ENCODE measurements at places on chromosomes 6 and 20. TPM values are rescaled to one million over a fixed set of nuclear protein-coding genes. Genes with fewer than 3 reads are reported as not detected.

KCNK5 gene
- total RNA-seq: 12.0 TPM

KIF13A gene
- total RNA-seq: not detected

- H3K4me1 ChIP-seq: peaks cover 16% of the 10 kb centered on the region
- no peak for DNase-seq
- peak overlapping the region; percentile 21 for H3K27ac ChIP-seq
- H3K4me3 ChIP-seq: peak overlapping the region; percentile 67
- peaks cover 85% of the 10 kb centered on the region for H3K27me3 ChIP-seq
- H3K36me3 ChIP-seq: peaks cover 13% of the 10 kb centered on the region
These were observed 134.2 kb downstream of the TRIM27 start for GRCh38 chr6:28789553-28790083.

DNA sequence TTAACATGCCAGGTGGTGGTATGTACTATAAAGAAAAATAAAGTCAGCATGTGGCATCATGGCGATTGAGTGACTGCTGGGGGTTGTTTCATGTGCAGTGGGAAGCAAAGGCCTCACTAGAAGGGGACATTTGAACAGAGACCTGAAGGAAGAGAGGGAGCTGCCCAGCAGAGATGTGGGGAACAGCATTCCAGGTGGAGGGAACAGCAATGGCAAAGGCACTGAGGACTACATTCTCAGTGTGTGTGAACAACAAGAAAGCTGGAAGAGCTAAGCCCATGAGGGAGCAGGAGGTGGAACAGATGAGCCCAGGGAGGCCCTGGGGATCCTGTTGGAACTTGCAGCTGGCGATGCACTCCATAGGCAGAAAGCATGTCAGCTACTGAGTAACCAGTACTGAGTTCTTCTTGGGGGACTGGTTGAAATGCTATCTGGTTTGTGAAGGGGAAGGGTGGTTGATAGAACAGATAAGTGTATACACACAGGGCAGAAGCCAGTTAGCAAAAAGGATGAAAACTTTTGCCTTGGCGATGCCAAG lies 29.2 kb downstream of the NOX3 start:
- H3K36me3 ChIP-seq: no peaks in the 10 kb centered on the region
- DNase-seq: no peak
- H3K4me1 ChIP-seq: no peaks in the 10 kb centered on the region
- H3K4me3 ChIP-seq: no peak overlapping the region
- no peak overlapping the region for H3K27ac ChIP-seq

GRCh38 chr20:58629215-58629580 lies 21.9 kb upstream of the STX16 start:
- H3K4me1 ChIP-seq: peaks cover 10% of the 10 kb centered on the region
- no peak for DNase-seq
- no peak overlapping the region for H3K27ac ChIP-seq
- H3K27me3 ChIP-seq: no peaks in the 10 kb centered on the region

DNA sequence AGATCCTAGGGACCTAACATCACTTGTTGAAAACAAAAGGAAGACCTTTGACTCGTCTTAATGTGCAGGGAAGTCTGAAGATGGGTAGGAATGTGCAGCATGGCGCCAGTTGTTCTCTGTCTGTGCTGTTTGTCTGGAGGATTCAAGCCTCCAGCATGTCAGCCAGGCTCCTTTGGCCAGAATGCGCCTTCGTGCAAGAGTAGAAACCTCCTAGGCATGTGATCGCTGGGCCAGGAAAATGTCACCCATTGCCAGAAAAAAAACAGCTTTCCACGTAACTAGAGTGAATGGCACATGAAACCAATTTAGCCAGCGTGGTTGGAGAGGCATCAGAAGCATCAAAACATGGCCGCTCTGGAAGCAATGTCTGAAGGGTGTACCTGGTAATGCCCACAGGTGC lies 132.7 kb downstream of the EDN1 start:
- no peaks in the 10 kb centered on the region for H3K4me1 ChIP-seq
- H3K27me3 ChIP-seq: peaks cover 2% of the 10 kb centered on the region
- no peak overlapping the region for H3K4me3 ChIP-seq
- no peaks in the 10 kb centered on the region for H3K36me3 ChIP-seq
- no peak for DNase-seq
- H3K27ac ChIP-seq: no peak overlapping the region

GRCh38 chr6:138346302-138347195 lies 31.2 kb upstream of the SMIM28 start:
- no peak overlapping the region for H3K4me3 ChIP-seq
- no peak for DNase-seq
- H3K4me1 ChIP-seq: no peaks in the 10 kb centered on the region
- peaks cover 20% of the 10 kb centered on the region for H3K27me3 ChIP-seq

DNA sequence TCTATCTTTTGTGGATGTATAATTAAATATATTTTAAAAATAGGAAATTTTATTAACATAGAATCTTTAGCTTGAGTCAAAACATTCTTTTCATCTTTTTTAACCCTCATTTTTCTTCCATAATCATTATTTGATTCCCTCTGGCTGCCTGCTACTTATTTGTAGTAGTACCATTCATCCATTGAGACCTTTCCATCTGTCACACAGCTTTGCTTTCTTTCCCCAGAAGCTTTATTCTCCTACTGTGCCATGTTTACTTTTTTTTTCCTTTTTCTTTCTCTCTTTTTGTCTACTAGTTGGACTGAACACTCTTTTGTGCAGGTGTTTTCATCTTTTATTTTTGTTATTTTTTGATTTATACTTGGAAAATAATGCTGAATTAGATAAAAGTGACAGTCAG lies 522.6 kb upstream of the MMS22L start:
- no peaks in the 10 kb centered on the region for H3K4me1 ChIP-seq
- no peaks in the 10 kb centered on the region for H3K36me3 ChIP-seq
- H3K4me3 ChIP-seq: no peak overlapping the region
- DNase-seq: no peak
- H3K27me3 ChIP-seq: no peaks in the 10 kb centered on the region
- no peak overlapping the region for H3K27ac ChIP-seq

- no peak overlapping the region for H3K4me3 ChIP-seq
- no peak overlapping the region for H3K27ac ChIP-seq
- H3K4me1 ChIP-seq: no peaks in the 10 kb centered on the region
- no peaks in the 10 kb centered on the region for H3K27me3 ChIP-seq
- no peak for DNase-seq
- H3K36me3 ChIP-seq: no peaks in the 10 kb centered on the region
These were observed 914.1 kb upstream of the GJE1 start for GRCh38 chr6:141218583-141218982.

- no peaks in the 10 kb centered on the region for H3K27me3 ChIP-seq
- no peak overlapping the region for H3K27ac ChIP-seq
- H3K4me1 ChIP-seq: no peaks in the 10 kb centered on the region
- no peak for DNase-seq
These were observed 164.2 kb downstream of the ADAT2 start for GRCh38 chr6:143286251-143286795.

GRCh38 chr6:120994573-120994967 lies 339.7 kb downstream of the TBC1D32 start:
- no peak for DNase-seq
- H3K27ac ChIP-seq: no peak overlapping the region
- H3K4me3 ChIP-seq: no peak overlapping the region
- H3K4me1 ChIP-seq: no peaks in the 10 kb centered on the region
- no peaks in the 10 kb centered on the region for H3K27me3 ChIP-seq

GRCh38 chr20:14712302-14712739 lies 374.9 kb upstream of the FLRT3 start:
- no peak for DNase-seq
- no peaks in the 10 kb centered on the region for H3K36me3 ChIP-seq
- no peak overlapping the region for H3K4me3 ChIP-seq
- H3K27me3 ChIP-seq: no peaks in the 10 kb centered on the region

GRCh38 chr20:22525821-22526220 lies 58.6 kb downstream of the FOXA2 start:
- H3K27me3 ChIP-seq: no peaks in the 10 kb centered on the region
- no peaks in the 10 kb centered on the region for H3K36me3 ChIP-seq
- no peak for DNase-seq

DNA sequence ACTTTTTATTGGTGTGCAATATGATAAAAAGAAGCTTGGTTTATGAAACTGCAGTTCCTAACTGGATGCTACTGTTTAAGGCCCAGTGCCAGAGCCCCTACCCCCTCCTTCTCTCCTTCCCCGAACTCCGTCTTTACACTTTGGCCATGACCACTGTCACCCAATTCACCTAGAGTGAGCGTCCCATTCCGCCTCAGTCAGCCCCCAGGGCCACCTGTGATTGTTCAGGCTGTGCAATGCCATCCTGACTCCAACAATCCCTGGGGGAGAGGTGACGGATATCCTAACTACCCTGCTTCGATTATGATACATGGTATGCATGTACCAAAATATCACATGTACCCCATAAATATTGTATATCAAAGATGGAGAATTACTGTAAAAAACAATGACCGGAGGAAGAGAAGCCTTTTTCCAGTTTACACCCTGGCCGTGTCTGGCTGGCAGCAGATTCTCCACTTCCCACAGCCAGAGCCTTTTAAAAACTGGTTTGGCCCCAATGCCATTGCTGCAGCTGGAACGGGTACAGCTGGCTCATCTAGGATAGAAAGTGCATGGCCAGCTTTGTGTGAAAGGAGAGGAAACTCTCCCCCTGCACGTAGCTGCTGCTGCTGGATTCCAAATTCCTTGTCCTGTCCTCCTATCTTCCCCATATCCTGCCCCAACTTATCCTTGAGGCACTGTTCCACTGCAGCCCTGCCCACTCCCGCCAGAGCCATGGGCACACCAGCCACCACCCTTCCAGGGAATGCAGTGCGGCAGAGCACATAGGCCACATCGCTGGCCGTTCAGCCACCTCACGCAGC lies 99.7 kb downstream of the JPH2 start:
- H3K27me3 ChIP-seq: peaks cover 28% of the 10 kb centered on the region
- H3K4me3 ChIP-seq: no peak overlapping the region
- H3K36me3 ChIP-seq: no peaks in the 10 kb centered on the region
- H3K4me1 ChIP-seq: peaks cover 8% of the 10 kb centered on the region

DNA sequence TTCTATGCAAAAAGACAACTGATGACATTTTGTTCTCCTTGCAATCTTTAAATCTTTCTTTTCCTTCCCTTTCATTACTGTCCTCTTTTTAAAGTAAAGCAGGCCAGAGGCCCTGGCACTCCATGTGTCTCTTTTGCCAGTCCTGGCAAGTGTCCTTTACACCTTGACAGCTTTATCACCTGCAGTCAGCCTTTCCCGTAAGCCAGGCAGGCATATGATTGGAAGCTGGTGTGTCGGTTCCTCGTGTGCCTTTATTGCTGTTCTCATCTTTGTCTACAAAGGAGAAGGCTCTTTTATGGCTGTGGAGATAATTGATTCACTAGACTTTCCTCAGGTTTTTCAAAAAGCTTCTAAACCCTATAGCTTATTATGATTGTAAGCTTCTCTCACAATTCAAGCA lies 162.3 kb upstream of the FBXL4 start:
- H3K27me3 ChIP-seq: peaks cover 23% of the 10 kb centered on the region
- no peak for DNase-seq
- H3K36me3 ChIP-seq: no peaks in the 10 kb centered on the region
- H3K4me3 ChIP-seq: no peak overlapping the region
- no peaks in the 10 kb centered on the region for H3K4me1 ChIP-seq

DNA sequence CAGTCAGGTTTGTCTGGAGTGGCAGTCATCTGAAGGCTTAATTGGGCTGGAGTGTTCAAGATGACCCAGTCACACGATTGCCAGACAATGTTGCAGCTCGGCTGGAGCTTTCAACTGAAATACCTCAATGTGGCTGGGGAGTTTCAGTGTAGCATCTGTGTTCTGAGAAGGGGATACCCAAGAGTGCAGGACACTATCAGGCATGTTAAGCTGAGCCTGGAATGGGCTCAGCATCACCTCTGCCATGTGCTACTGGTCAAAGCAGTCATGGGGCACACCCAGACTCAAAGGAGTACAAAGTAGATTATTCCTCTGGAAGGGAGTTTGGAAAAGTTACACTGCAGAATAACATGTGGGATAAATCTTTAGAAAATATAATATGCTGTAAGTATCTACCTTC lies 363.9 kb downstream of the KIF16B start:
- no peak overlapping the region for H3K27ac ChIP-seq
- no peak for DNase-seq
- no peaks in the 10 kb centered on the region for H3K27me3 ChIP-seq
- H3K4me3 ChIP-seq: no peak overlapping the region
- H3K4me1 ChIP-seq: no peaks in the 10 kb centered on the region
- H3K36me3 ChIP-seq: no peaks in the 10 kb centered on the region

GRCh38 chr6:149132336-149132735 lies 185.2 kb upstream of the TAB2 start:
- H3K36me3 ChIP-seq: peaks cover 34% of the 10 kb centered on the region
- DNase-seq: no peak
- H3K27me3 ChIP-seq: no peaks in the 10 kb centered on the region
- H3K27ac ChIP-seq: peak overlapping the region; percentile 77

DNA sequence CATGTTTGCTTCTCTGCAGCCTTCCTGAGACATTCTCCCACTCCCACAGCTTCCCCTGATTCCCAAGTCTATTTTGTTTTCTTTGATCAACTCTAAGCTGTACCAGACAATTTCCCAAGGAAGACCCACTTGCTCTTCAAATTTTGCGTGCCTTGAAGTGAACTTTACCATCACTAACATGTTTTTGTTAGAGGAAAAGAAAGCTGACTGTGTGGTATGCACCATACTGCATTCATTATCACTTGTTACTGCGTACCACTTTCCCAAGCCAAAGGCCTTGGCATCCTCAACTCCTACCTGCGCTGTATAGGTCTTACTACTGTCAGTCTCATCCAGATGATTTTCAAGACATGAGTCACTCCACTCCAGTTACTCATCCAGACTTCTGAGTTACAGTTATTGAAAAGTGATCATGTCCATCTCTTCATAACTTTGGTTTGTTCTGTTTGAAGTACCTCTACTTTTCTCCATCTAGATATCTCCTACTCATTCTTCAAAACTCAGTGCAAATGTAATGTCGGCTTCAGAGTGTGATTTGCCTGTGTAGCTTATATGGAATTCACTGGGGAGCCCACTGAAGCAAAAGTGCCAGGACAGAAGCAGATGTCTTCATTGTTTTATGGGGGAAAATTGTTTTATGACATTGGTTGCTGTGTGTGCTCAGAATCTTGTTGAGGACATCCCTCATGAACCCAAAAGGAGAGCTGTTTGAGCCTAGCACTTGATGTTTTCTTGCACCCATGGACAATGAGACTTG lies 5.2 kb downstream of the RPS12 start:
- H3K27me3 ChIP-seq: no peaks in the 10 kb centered on the region
- peaks cover 49% of the 10 kb centered on the region for H3K4me1 ChIP-seq
- DNase-seq: no peak
- H3K27ac ChIP-seq: no peak overlapping the region
- peaks cover 52% of the 10 kb centered on the region for H3K36me3 ChIP-seq
- no peak overlapping the region for H3K4me3 ChIP-seq

GRCh38 chr6:130098317-130098716 lies 79.9 kb downstream of the L3MBTL3 start:
- no peak overlapping the region for H3K27ac ChIP-seq
- peaks cover 19% of the 10 kb centered on the region for H3K4me1 ChIP-seq
- peaks cover 49% of the 10 kb centered on the region for H3K36me3 ChIP-seq
- H3K4me3 ChIP-seq: no peak overlapping the region
